Posterior vena cava (tissue), 2 donors: ENCODE measurements at places on chromosomes 3 and 15. TPM values are rescaled to one million over a fixed set of nuclear protein-coding genes. Genes with fewer than 3 reads are reported as not detected.

SNTN gene
- not detected for total RNA-seq

HIGD2B gene
- not detected for total RNA-seq

GRCh38 chr3:185502987-185503386 lies 4.2 kb upstream of the TMEM41A start:
- DNase-seq = no peak

GRCh38 chr3:123396171-123397049 lies 52.5 kb downstream of the ADCY5 start:
- DNase-seq = no peak

GRCh38 chr3:64022451-64023186 lies 675 bp downstream of the PSMD6 start:
- DNase-seq = no peak

- DNase-seq = no peak
These were observed 44.0 kb upstream of the MANF start for GRCh38 chr3:51340989-51341636.

DNA sequence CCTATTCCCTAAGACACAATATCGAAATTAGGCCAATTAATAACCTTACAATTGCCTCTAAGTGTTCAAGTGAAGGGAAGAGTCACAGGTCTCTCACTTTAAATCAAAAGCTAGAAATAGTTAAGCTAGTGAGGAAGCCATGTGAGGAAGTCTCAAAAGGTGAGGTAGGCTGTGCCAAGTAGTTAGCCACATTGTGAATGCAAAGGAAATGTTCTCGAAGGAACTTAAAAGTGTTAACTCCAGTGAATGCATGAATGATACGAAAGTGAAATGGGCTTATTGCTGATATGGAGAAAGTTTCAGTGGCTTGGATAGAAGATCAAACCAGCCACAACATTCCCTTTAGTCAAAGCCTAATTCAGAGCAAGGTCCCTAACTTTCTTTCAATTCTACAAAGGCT lies 59.1 kb downstream of the KLF13 start:
- no peak for DNase-seq

DNA sequence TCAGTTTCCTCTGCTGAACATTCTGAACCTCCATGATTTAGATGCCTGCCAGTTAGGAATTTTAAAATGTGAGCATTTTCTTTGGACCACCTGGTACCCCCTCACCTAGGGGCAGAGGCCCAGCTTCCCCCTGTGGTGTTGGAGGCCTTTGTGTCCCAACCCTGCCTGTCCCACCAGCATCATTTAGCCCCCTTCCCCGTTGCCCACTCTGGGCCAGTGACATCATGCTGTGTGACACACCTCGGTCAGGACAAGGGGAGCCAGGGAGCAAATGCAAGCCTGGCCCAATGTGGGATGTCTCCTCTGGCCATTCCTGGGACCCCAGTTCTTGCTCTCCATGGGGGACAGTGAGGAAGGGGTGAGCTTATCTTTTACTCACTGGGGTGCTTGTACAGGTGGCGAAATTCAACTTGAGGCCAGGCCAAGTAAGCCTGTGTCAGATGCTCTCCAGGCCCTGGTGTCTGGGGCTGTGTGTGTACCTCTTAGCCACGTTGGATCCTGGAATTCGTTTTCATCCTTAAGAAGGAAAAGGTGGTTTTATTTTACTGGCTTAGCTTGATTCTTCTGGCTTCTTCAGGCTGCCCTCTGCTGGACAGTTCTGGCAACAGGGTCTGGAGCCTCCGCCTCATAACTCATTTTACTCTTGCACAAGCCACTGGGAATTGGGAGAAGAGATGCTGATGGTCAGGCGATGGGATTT lies 49.7 kb upstream of the MYZAP start:
- DNase-seq = peak; percentile 91

DNA sequence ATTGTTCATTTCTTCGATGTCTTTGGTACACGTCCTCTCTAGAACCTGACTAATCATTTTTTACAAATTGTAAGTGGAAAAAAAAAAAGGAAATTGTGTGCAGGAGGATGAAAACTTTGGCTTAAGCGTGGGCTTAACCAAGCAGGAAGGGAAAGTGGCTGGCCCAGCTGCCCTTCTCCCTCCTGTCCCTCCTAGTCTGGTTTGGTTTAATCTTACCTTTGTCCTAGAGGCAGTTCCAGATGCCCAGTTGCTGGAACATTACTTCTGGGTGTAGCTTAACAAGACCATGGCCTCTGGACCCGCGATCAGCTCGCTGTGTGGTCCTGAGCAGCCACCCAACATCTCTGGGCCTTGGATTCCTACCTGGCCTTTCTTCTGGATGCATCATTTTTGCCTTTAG lies 15.4 kb downstream of the PAQR5 start:
- DNase-seq = peak; percentile 77
